ENCODE measurements at places on chromosomes 4 and X.

- DNase-seq = no peak
These were observed 22.6 kb upstream of the CLCN4 start for GRCh38 chrX:10133980-10134676.

- no peak for DNase-seq
These were observed 98.5 kb downstream of the NSUN7 start for GRCh38 chr4:40848251-40848650.

- DNase-seq = no peak
These were observed 12.4 kb upstream of the VEGFC start for GRCh38 chr4:176805155-176805554.

- DNase-seq = no peak
These were observed 44.7 kb downstream of the TMEM150C start for GRCh38 chr4:82517043-82517442.

DNA sequence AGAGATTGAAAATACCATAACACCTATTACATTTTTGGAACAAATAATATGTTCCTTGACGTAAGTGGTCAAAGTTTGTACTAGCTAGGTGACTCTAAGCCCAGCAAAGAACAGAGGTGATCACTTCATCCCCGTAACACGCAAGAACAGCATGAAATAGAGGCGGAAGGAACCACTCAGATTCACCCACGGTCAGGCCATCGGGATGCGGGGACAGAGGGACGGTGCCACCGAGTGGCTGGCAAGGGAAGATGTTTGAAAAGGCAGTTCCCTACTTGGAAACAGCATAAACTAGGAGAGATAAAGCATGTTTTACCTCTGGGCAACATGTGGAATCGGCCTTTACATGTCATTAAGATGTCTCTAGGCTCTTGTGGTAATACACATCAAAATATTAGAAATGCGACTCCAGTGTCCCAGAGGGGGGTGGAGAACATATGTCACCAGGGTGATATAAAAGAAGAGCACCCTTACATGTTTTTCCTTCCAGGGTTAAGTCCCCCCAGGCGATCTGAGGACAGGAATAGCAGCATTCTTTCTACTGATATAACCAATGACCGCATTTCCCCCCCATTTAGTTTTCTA, 84.0 kb downstream of the PHKA2 start:
- DNase-seq = no peak
